ENCODE measurements at places on chromosomes 16 and 17.

- DNase-seq = no peak
These were observed 165.1 kb downstream of the PHKB start for GRCh38 chr16:47626246-47626645.

DNA sequence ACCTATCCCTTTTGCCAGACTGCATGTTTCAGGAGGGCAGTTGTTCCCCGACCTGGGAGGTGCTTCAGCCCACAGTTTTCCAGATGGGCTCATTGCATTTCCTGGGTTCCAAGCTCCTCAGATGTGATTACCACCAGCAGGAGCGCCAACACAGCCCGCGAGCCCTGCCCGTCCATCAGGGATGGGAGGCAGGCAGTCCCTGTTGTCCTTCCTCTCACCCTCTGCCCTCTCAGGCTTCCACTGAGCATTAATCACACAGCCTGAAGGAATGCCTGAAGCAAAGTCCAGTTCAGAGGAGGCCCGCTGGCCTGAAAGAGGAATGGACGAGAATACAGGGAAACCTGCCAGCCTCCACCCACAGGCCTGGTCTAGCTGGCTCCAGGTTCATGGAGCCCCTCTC is 256.3 kb upstream of the SDK2 start:
- DNase-seq = no peak

GRCh38 chr17:75183999-75184884 is 1.5 kb upstream of the SUMO2 start:
- DNase-seq = no peak

- no peak for DNase-seq
These were observed 62.6 kb downstream of the BANP start for GRCh38 chr16:88013766-88014251.

GRCh38 chr17:77666462-77666861 is 292.0 kb upstream of the TNRC6C start:
- DNase-seq = peak; percentile 17

DNA sequence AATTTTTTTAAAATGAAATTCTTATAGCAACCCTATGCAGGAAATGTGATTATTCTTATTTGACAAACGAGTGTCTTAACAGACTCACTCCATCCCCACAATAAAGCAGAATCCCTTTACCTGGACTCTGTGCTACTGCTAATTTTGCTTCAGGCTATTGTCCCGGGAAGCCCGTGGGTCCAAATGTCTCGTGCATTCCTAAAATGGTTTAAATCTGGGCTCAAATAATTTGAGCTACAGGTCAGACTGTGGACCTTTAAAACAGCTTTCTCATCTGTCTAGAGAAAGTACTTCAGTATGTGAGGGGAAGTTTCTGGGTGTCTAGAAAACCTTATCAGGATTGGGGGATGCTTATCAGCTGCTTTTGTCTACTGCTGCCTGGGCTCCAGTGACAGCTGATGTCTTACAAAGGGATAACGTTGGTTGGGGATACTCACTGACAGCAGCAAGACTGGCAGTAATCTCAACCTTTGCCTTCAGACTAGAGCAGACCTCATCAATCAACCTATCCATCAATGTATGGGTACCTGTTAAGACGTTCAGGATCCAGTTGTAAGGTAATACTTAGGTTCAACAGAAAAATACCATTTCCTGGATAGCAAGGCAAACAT is 197.9 kb upstream of the CDH11 start:
- DNase-seq = no peak

DNA sequence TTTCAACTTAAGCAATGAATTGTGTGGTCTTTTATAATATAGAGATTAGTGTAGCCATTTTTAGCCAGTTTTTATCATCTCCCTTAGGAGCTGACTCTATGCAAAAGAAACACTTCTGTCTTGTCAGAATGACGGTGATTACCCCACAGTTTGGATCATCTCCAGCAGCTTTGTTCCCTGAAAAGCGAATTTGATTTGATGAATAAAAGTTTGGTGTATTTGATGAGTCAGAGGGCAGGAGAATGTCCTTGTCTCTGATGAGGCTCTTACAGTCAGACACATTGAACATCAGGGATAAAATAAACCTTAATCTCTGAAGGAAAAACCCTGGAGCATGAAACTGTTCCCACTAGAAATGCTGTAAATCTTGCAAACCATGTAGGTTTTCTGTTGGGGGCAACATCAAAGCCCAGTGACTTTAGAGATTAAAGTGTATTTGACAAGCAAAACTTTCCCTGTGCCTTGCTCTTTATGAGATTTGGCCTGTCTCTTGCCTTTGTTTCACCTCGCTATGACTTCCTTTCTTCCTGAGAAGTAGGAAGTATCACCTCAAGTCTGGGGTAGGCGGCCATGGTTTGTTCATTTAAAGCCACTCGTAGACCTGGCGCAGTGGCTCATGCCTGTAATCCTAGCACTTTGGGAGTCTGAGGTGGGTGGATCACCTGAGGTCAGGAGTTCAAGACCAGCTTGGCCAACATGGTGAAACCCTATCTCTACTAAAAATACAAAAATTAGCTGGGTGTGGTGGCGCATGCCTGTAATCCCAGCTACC is 209.3 kb downstream of the FTO start:
- DNase-seq = no peak

GRCh38 chr17:73271072-73271471 is 9.4 kb upstream of the CPSF4L start:
- DNase-seq = no peak

- DNase-seq = no peak
These were observed 9.3 kb upstream of the METRNL start for GRCh38 chr17:83069931-83070742.

DNA sequence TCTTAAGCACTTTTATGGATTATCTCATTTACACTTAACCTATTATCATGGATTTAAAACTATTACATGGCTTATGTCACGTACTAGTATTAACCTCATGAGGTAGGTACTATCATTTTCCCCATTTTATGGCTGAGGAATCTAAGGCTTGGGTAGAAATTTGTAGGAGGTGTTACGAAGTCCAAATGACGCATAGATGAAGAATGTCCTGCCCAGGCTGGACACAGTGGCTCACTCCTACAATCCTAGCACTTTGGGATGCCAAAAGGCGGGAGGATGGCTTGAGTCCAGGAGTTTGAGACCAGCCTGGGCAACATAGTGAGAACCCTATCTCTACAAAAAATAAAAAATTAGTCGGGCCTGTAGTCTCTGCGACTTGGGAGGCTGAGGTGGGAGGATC is 4.8 kb upstream of the C1QL1 start:
- no peak for DNase-seq

DNA sequence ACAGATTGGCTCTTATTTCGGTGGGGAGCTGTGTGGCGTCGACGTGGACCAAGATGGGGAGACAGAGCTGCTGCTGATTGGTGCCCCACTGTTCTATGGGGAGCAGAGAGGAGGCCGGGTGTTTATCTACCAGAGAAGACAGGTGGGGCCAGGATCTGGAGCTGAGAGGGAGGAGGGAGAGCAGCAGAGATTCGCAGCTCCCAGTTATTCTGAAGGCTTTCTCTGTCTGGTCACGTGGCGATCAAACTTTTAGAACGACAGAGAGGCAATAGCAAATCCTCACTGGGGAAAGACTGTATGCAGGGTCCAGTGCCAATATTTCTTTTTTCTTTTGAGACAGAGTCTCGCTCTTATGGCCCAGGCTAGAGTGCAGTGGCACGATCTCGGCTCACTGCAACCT is 22.2 kb downstream of the ITGAL start:
- no peak for DNase-seq

DNA sequence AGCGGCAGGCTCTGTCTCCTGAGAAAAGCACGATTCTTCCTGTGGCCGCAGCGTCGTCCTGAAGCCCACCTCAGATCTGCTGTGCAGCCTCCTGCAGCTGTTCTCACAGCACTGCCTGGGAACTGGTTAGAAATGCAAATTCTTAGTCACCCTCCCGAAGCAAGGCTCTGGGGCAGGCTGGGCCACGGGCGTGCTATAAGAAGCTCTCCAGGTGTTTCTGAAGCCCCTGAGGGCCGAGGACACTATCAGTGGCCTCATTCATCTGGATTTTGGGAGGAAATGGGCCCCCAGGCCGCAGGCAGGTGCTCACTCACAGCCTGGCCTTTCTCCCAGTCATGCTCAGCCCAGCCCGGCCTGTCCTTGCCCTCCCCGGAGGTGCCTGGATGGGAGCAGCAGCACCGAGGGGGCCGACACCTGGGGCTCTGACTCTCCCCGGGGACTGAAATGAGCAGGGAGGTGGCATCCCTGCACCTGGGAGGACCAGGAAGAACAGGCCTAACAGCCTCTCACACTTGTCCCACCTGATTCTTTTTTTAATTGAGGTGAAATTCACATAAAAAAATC is 10.4 kb upstream of the NLRC3 start:
- no peak for DNase-seq

DNA sequence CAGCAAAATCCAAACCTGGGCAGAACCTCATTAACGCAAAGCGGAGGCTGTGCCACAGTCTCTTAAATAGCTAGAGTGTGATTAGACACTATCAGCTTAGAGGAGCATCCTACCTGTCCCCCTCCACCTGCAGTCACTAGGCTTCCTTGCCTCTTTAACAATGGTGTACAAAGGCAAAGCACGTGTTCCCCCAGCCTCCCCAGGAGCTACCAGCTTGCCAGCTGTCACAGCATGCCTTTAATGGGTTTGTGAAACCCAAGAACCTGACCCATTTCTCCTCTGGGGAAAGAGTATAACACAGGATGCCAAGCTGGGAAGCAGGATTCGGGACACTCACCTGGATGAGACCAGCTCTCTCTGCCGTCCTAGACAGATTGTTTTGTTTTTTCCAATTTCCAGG is 37.2 kb upstream of the TBX2 start:
- no peak for DNase-seq

DNA sequence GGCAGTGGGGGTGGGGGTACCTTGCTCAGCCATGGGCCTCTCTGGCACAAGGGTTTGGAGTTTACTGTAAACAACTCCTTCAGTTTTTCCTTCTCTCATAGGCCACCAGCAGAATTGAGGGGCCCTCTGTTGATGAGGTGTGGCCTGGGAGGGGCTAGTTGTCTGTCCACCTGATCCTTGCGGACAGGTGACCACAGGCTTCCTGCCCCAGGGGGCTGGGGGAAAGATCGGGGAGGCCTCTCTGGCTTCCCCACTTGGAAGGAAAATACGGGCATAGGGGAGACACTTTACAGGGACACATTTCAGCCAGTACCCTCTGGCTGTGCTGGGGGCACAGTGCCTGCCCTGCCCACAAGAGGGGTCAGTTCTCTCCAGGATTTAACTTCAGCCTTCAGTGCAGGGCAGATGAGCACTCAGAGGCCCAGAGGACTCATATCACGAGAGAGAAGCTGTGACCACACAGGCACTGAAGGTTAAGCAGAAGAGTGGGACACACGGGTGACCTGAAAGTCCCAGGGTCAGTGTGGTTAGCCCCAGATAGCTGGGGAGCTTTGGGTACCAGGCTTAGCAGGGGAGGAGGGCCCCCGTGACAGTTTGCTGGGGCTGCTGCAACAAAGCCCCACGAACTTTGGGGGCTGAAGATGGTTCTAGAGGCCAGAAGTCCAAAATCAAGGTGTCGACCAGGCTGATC is 245.9 kb downstream of the SEC14L1 start:
- DNase-seq = no peak

- DNase-seq = no peak
These were observed 15.0 kb upstream of the PITPNA start for GRCh38 chr17:1577583-1578013.

GRCh38 chr17:40319651-40320540 is 10.9 kb downstream of the RARA start:
- no peak for DNase-seq

DNA sequence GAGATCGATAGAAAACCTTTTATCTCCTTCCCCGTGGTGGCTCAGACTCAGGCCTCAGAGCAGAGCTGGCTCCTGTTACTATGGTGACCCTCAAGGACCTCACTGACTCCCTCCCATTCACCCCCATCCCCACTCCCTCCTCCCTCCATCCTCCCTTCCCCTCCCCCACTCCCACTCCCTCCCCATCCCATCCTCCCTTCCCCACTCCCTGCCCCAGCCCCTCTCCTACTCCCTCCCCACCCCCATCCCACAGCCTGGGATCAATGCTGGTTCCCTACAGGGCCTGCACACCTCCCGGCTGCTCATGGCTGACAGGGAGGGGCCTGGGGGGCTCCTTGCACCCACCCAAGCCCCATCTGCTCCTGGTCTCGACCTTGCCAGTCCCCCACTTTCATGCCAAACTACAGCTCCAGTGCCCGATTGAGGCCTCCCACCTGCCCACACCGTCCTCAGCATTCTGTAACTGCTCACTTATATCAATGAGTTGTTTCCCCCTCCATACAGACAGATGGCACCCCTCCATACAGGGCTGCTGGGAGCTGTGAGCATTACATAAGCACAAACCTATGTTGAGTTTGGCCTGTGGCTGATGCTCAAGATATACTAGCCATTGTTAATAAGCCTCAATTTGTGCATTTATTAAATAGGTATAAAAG is 11.6 kb upstream of the RAI1 start:
- DNase-seq = no peak

DNA sequence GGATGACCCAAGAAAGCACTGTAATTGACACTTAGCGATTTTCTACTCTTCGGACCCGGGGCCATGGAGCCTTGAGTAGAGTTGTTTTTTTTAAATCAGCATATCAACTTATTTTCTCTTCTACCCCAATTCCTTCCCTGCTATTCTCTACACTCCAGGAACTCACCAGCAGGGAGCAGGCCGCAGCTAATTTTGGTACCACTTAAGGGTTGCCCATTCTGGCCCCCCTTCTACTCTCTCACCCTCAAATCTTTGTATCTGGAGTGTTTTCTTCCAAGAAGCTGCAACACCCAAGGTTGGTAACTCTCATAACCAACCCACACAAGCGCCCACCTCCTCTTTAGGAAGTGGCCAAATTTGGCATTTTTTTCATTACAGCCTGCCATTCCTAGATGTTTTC is 5.5 kb upstream of the ERAL1 start:
- no peak for DNase-seq

DNA sequence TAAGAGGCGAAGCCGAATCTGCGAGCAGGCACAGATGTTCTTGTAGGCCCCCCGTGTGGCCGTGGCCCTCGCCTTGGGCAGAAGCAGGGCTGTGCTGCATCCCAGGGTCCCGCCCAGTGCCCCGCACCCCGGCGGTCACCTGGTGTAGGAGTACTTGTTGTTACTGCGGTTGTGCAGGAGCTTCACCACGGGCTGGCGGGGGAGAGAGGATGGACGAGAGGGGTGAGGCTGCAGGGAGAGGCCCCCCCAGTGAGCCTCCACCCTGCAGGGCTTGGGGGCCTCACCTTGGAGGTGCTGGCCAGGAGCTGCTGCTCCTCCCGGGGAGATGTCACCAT is 11.4 kb downstream of the ASPHD1 start:
- DNase-seq = no peak

GRCh38 chr16:71672125-71672524 is 46.1 kb downstream of the MARVELD3 start:
- no peak for DNase-seq

DNA sequence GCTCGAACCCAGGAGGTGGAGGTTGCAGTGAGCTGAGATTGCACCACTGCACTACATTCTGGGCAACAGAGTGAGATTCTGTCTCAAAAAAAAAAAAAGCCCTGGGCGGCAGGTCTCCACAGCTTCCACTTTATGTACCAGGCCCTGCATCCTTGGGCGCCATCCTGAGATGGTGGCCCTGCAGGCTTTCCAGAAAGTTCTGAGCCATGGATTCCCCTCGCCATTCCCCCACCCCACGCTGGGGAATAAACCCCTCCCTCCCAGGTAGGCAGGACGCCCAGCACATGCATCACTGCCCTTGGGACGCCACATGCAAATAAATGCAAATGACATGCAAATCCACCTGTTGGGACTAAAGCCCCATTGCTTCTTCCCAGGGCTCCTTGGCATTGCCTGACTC is 13.8 kb upstream of the ZNF469 start:
- no peak for DNase-seq

GRCh38 chr17:82214012-82214628 is 1.5 kb upstream of the CCDC57 start:
- no peak for DNase-seq

- DNase-seq = no peak
These were observed 450.6 kb upstream of the PSMD7 start for GRCh38 chr16:73846007-73846330.
